AG10803 (cell line): ENCODE measurements at places on chromosomes 3 and 15.
A peak's percentile ranks its signal among the peaks of the same experiment; 100 is the strongest.

GRCh38 chr3:70075101-70075500, 75.6 kb downstream of the SAMMSON start:
- no peak for DNase-seq

DNA sequence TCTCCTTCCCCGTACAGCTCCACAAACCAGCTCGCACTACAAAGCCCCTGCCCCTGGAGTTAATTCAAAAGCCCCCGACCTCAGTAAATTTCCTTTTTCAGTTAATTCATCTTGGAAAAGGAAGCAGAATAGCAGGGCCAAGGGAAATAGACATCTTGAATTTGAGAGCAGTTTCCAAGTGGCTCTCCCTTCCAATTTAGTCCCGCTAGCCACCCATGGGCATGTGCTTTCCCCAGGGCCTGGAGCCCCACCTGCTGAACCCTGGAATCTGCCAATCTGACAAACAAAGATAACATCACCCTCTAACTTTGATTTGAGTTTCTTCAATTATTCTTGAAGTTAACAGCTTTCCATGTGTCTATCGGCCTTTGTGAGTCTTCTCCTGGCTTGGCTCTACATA, 31.7 kb downstream of the PRR20G start:
- DNase-seq = no peak

DNA sequence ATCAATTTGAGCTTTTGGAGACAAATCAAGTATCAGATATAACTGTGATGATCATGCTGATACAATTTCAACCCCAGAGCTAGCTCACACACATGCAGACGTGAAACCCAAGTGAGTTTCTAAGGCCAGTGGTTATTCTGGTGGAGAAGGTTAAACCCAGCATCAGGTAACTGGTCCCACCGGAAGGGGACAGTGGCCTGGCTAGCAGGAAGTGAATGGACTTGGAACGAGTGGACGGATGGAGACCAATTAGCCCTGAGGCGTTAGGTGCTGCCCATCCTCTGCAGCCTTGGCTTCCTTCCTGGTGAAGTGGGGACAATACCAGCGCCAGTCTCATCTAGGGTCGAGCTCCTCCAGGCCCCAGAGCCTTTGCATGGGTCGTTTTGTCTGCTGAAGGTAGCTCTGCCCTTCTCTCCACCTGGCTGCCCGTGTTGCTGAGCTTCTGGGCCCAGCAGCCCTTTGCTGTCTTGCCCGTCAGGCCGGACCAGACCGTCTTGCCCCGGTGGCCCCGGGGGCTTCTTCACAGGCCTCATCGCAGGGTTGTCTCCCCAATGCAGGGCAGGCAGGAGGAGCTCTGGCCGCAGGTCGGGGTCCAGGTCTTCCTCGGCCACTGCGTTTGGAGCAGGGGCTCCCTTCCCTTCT, 915 bp upstream of the KCTD6 start:
- no peak for DNase-seq

DNA sequence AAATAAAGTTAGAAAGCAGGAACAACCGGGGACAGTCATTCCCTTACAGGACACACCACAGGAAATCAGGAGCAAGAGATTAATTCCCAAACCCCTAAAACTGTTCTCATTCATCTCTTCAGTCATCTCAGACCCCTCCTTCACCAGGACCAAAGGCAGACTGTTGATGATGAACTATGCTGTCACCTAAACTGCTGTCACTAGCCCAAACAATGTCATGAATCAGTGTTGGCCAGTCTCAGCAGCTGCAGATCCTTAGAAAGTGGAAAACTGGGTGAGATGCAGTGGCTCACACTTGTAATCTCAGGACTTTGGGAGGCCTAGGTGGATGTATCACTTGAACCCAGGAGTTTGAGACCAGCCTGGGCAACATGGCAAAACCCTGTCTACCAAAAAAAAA, 909.6 kb downstream of the ROBO1 start:
- DNase-seq = no peak

DNA sequence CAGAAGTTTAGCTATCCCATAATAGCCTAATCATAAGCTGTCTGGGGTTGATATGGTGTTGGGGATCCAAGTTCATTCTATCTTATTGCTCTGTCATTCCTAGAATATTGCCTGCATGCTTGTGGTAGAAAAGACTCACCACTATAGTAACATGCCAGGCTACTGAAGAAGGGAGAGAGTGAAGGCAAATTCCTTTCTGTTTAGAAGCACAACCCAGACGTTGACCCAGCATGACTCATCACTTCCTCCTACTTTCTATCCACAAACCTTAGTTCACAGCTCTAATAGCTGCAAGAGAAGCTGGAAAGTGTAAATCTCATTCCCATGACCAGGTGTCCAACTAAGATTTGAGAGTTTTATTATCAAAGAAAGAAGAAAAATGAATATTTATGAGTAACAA, 57.8 kb upstream of the NMD3 start:
- peak; percentile 88 for DNase-seq

GRCh38 chr15:85568261-85568808, 187.9 kb downstream of the AKAP13 start:
- no peak for DNase-seq

DNA sequence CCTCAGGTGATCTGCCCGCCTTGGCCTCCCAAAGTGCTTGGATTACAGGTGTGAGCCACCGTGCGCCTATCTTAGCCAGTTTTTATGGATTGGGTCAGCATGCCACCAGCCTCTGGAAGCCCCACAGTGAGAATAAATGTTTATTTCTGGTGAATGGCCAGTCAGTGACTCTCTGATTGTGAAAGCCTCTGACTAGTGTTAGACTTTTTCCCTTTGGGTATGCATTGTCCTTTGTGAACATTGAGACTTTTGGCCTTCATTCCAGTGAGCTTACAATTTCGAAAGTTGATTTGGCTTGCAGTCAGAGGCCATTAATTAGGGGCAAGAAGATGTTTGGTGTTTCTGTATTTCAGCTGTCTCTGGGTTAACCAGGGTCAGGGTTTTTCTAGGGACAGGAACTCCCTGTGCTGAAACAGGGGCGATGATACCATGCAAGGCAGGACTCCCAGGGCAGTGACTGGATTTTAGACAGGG, 274.5 kb upstream of the C2CD4B start:
- peak; percentile 90 for DNase-seq

DNA sequence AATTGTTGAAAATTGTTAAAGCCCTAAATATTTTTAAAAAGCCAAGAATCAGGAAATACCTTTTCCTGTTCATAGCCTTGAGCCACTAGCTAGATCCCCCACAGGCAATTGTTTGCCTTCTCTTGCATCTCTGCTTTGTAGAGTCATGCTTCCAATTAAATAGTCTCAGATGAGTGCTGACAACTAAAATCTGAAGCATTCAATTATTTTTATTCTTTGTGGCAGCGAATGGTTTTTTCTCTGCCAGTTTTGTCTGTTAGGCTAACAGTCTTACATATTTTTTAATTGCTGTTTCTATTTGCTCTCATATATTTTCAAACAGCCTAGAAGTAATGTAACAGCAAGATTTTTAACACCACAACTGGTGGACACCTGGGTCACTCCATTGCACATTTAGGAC, 277.1 kb upstream of the GBE1 start:
- DNase-seq = peak; percentile 24

DNA sequence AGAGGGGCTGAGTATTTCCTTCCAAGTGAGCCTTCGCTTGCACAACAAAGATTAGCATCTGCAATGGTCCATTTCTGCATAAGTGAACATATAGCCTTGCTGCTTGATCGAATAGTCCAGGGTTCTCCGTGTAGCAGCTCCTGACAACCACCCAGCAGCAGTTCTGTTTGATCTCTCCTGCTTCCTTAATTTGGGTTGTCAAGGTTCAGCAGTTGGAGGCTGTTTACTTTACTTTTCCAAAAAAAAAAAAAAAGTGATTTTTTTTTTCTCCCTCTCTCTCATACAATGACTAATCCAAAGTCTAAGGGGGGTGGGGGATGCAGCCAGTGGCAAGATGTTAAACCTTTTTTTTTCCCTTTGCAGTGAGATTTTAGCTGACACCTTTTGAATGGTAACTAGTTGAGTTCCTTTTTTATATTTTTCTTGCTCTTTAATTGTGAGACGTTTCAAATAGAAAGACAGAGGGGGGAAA, 3.6 kb downstream of the FOXP1 start:
- peak; percentile 25 for DNase-seq

DNA sequence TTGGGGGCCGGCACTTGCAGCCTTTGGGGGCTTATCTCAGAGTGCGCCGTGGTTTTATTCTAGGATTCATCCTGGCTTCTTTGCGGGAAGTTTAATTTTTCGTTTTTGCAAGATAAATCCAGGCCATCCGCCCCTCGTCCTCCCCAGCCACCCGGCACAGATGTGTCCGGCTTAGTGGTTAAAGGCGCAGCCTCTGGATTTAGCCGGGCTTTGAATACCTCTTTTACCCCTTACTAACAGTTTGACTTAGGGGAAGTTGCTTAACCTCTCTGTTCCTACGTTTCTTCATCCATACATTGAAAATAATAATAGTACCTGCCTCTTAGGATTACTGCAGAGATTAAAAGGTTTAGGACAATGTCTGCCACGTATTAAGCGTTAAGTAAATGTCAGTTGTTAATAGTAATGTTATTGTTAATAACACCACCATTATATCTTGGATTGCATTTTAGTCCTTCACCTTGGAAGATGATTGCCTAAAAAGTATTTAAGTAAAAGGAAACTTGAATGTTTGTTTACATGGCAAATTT, 714 bp downstream of the ECT2 start:
- peak; percentile 24 for DNase-seq

GRCh38 chr15:83207009-83207659, 489 bp downstream of the HDGFL3 start:
- peak; percentile 29 for DNase-seq

DNA sequence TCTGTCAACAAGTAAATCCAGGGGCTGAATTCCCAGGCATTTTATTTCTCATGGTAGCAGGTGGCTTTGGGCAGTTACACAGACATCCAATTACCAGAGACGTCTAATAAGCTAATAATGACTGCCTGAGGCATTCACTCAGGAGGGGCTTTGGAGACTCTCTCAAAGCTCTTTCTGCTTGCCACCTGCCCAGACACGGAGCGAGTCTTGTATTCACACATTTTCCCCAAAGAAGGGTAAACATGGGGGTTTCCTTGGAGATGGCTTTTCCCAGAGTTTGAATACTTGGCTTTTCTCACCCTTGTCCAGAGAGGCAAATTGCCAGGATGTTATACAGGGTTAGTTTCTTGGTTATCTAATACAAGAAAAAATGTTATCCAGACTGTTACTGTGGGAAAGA, 132.6 kb downstream of the DIPK2A start:
- DNase-seq = no peak

DNA sequence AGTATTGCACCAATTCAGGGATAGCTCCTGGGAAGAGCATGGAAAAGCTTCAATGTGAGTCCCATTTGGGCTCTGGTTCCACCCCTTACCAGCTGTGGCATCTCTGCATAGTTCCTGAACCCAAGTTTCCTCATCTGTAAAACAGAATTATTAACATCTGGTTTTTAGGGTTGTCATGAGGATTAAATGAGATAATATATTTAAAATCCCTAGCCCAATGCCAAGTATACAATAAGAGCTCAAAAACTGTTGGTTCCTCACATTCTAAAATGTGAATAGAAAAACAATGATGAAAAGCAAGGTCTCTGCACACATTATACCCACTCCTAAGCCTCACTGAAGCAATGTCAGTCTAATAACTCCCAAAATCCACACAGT, 237.3 kb upstream of the WNT5A start:
- no peak for DNase-seq

GRCh38 chr15:41878355-41878699, 15.5 kb downstream of the SPTBN5 start:
- no peak for DNase-seq

- no peak for DNase-seq
Observed at GRCh38 chr3:66577426-66578203, 76.8 kb upstream of the LRIG1 start.

- DNase-seq = no peak
Observed at GRCh38 chr15:90189781-90190467, 11.2 kb upstream of the SEMA4B start.

GRCh38 chr3:52531860-52532516, 1.7 kb downstream of the NT5DC2 start:
- DNase-seq = no peak
